ENCODE measurements at places on chromosomes 12 and 14. TPM values are rescaled to one million over a fixed set of nuclear protein-coding genes. Genes with fewer than 3 reads are reported as not detected.

Gene NGB
- not detected for total RNA-seq

Gene C12orf60
- 0.59 TPM for total RNA-seq

Gene PLBD1
- total RNA-seq = 0.86 TPM

Gene RTL1
- total RNA-seq = not detected

Gene EPYC
- total RNA-seq = not detected

Gene SIX4
- 10.9 TPM for total RNA-seq

Gene GUCY2C
- not detected for total RNA-seq

Gene RNF212B
- not detected for total RNA-seq

Gene TMEM63C
- 0.17 TPM for total RNA-seq

Gene ASIC1
- total RNA-seq = 3.5 TPM

Gene DDX24
- 128 TPM for total RNA-seq

Gene PLA2G1B
- not detected for total RNA-seq

Gene RBM19
- total RNA-seq = 15.6 TPM

Gene SLC8A3
- total RNA-seq = 0.33 TPM

Gene OLR1
- total RNA-seq = not detected

Gene FBLN5
- total RNA-seq = 54.9 TPM

Gene DTX3
- 24.3 TPM for total RNA-seq

Gene DUSP6
- 68.9 TPM for total RNA-seq

Gene TDRD9
- 8.5 TPM for total RNA-seq

Gene TAS2R30
- total RNA-seq = 7.5 TPM

Gene RCOR1
- total RNA-seq = 16.7 TPM

Gene KLRG1
- total RNA-seq = 0.78 TPM

Gene ALKBH1
- 8.0 TPM for total RNA-seq

Gene RPL41
- total RNA-seq = 1,763 TPM

Gene TNFAIP2
- 69.0 TPM for total RNA-seq

Gene PTPN6
- 0.30 TPM for total RNA-seq

Gene CD69
- not detected for total RNA-seq

Gene CINP
- total RNA-seq = 36.6 TPM

Gene ITPK1
- total RNA-seq = 31.7 TPM

Gene CLEC4D
- not detected for total RNA-seq

Gene BATF
- total RNA-seq = 0.26 TPM

Gene GPX2
- not detected for total RNA-seq

Gene ATP2B1
- total RNA-seq = 85.6 TPM

Gene SLC25A47
- total RNA-seq = 0.07 TPM

Gene ARMH4
- 9.6 TPM for total RNA-seq

Gene KERA
- total RNA-seq = not detected

Gene RNASE1
- 1.6 TPM for total RNA-seq

Gene ZNF385A
- total RNA-seq = 1.8 TPM

Gene CRADD
- total RNA-seq = 12.3 TPM

Gene NANOG
- not detected for total RNA-seq

Gene CHURC1
- total RNA-seq = 54.7 TPM

Gene SLC16A7
- 27.3 TPM for total RNA-seq

Gene ETFBKMT
- 3.3 TPM for total RNA-seq

Gene KIF21A
- total RNA-seq = 9.9 TPM

Gene ASCL1
- total RNA-seq = not detected

Gene AGAP2
- total RNA-seq = 0.20 TPM
